D721Med (cell line): ENCODE measurements at places on chromosomes 11 and 22.

- peak; percentile 87 for DNase-seq
Measured at GRCh38 chr22:24423519-24424000, 3.8 kb upstream of the ADORA2A start.

GRCh38 chr11:116688202-116688540 lies 84.6 kb downstream of the BUD13 start:
- no peak for DNase-seq

- DNase-seq: no peak
Measured at GRCh38 chr22:39880722-39881121, 12.8 kb downstream of the ENTHD1 start.

- no peak for DNase-seq
Measured at GRCh38 chr22:19330865-19331418, 39.4 kb upstream of the CLTCL1 start.

- DNase-seq: no peak
Measured at GRCh38 chr11:130608287-130608686, 159.8 kb downstream of the ADAMTS15 start.

DNA sequence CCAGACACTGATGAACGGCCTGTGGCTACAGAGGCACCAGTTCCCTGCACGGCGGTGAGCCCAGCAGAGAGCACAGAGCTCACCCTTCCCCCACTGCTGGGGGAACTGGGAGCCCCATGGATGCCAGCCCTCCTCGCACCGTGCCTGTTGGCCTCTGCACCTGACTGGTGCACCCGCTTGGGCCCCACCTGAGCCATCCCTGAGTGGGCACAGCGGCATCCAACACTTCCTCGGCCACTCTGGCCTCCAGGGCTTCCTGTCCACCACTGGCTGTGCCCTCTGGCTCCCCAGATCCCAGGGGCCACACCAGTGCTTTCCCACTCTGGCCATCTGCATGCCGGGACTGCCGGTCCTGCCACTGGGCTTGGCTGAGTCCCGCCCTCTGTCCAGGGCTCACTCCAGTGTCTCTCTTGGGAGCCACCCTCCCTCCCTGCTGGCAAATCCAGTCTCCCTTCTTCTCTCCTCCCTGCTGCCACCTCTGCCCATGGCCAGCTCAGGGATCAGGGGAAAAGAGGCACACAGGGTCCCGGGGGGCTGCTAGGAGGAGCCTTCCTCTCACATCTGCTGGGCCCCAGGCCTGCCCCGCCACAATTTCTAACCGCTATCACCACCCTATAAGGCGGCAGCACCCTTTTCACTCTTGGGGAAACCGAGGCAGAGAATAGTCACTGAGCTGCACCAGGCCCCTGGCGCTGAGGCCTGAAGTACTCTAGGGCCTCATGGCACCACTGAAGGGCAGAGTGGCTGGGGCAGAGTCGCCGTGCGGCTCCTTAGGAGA lies 33.0 kb downstream of the GNB1L start:
- no peak for DNase-seq

GRCh38 chr11:96104496-96104895 lies 180.6 kb upstream of the MTMR2 start:
- no peak for DNase-seq

- DNase-seq: no peak
Measured at GRCh38 chr22:20242393-20243175, 25.5 kb downstream of the RTN4R start.

GRCh38 chr22:21015466-21016006 lies 571 bp downstream of the P2RX6 start:
- DNase-seq: no peak

DNA sequence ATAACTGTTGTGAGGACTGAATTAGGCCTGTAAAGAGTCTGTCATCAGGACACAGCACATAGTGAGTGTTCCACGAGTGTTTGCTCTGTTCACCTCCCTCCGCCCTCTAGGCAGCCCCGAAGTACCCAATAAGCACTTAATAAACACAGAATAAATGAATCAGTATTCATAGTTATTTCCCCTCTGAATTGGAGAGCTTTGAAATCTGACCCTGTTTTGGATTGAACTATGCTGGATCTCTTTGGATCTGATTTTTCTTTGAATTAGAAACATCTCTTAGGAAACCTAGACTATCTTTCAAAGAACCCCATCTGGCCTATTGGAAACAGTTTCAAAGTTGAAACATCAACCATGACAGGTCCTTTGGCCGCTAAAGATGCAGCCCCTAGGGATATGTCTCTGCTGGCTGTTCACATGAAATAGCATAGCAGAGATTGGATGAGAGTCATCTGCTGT lies 615.5 kb downstream of the NTM start:
- DNase-seq: no peak

- DNase-seq: no peak
Measured at GRCh38 chr11:131880316-131880715, 509.9 kb downstream of the NTM start.

GRCh38 chr11:87926250-87926970 lies 248.8 kb downstream of the RAB38 start:
- DNase-seq: no peak

- DNase-seq: no peak
Measured at GRCh38 chr22:44583854-44584253, 85.8 kb upstream of the RTL6 start.

DNA sequence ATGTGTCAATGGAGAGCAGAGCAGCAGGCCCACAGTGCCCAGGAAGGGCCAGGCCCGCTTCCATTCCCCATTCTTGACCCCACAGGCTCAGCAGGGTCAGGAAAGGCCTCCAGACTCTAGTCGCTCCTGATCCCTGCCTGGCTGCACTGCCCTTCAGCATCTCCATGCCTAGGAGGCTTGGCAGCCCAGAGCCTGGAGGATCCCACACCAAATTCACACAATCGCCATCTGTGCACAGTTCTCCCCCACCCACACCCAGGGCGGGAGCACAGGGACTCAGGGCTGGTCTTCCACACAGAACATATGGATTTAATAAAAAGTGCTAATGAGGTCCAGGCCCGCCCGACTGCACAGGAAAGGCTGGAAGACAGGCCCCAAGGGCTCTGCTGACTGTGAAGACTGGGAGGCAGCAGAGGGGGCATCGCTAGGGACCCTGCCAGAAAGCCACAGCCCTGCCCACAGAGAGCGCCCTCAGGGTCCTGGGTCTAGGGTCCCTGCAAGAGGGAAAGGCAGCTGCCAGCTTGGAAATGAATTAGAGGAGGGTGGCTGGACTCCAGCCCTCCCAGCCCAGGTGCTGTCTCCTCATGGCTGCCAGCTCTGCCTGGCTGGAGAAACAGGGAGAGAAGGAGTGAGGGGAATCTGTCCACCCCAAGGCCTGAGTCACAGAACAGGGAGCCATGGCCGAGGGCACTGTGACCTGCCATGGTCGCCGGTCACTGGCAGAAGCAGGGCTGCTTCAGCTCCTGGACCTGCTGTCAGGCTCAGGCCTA lies 39.7 kb downstream of the DKK3 start:
- no peak for DNase-seq

- no peak for DNase-seq
Measured at GRCh38 chr22:37965940-37966664, 12.6 kb downstream of the POLR2F start.

DNA sequence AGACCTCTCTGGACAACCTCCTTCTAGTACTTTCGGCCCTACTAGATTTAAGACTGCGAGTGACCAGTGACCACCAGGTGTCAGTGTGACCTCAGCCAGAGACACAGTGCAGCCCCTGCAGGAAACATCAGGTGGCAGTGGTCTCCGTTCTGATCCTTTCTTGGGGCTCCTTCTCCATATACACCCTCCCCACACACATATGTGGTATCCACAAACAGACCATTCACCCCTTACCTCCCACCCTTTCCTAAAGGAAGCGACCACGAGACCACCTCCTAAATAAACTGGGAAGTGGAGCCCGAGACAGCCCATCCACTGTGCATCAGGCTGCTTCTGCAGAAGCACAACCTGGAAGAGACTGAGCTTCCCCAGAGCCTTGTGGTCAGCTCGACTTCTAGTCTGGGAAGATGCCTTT lies 38.5 kb upstream of the CYP2D6 start:
- DNase-seq: no peak

- no peak for DNase-seq
Measured at GRCh38 chr11:10623797-10624761, 55.6 kb upstream of the LYVE1 start.

- DNase-seq: no peak
Measured at GRCh38 chr11:45859661-45860140, 12.4 kb downstream of the CRY2 start.

DNA sequence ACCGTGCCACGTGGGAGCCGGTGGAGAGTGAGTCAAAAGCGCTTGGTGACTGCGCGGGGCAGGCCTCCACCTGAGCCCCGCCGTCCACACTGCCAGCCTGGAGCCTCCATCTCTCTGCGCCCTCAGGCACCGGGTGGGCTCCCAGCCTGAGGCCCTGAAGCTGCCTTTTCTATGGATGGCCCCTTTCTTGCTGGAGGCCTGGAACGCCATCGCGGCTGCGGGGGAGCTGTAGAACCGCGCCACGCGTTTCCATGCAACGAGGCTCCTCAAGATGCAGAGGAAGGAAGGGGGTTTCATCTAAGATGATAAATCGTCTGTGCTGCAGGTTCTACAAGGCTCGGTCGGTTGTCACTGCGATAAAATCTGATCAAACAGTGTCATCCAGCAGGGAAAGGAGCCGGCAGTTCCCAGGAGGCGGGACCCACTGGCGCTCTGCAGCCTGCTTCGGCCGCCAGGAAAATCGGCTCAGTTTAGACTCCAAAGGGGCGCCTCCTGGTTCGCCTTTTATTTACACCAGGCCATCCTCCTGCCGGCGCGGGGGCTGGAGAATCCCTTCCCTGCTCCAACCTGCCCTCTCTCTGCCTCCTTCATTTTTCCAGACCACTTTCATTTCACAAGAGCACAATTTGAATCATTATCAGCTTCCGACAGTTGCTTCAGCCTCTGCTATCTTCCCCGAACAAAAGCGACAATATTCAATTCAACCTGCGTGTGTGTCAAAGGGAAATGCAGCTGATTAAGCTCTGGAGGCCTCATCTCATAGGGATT lies 624.4 kb downstream of the BRD1 start:
- DNase-seq: no peak

DNA sequence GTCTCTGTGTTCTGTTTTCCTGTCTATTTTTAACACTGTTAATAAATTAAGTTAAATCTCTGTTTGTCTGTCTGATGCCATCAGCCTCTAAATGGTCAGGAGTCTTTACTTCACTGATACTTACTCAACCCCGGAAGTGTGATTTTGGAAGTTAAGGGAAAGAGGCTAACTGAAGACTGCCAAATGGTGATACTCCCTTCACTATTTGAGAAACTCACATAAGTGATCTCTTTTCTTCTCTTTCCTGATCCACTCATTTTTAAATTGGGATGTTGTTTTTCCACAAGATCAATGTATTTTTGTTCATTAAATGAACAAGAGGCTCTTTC lies 389 bp upstream of the CASP12 start:
- no peak for DNase-seq

- no peak for DNase-seq
Measured at GRCh38 chr11:118899706-118900360, 16.1 kb downstream of the CXCR5 start.

GRCh38 chr11:11512502-11512901 lies 109.3 kb downstream of the GALNT18 start:
- no peak for DNase-seq

DNA sequence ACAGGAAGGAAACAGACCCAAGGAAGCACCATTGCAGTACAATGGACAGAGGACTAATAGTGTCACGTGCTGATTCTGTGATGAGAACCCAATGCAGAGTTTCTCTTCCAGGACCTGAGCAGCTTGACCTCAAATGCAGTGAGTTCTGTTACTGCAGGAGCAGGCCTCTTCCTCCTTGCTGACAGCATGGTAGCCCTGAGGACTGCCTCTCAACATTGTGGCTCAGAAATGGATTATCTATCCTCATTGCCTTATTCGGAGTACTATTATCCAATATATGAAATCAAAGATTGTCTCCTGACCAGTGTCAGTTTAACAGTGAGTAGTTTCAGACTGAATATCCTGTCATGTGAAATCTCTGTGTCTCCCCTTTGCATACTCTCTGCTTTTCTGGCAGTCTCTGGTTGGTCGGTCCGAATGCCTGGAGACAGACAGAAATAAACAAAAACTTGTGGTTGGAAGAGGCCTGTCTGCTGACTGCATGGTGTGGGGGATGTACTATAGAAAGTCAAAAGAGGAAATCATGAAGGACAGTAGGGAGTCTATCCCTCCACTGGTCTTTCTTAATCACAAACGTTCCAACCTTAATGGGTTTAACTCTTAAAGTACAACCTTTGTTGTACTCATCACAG lies 6.9 kb upstream of the MS4A14 start:
- DNase-seq: no peak

GRCh38 chr11:77558380-77558779 lies 31.4 kb upstream of the AQP11 start:
- no peak for DNase-seq

- DNase-seq: no peak
Measured at GRCh38 chr22:37848587-37849088, 581 bp upstream of the EIF3L start.

DNA sequence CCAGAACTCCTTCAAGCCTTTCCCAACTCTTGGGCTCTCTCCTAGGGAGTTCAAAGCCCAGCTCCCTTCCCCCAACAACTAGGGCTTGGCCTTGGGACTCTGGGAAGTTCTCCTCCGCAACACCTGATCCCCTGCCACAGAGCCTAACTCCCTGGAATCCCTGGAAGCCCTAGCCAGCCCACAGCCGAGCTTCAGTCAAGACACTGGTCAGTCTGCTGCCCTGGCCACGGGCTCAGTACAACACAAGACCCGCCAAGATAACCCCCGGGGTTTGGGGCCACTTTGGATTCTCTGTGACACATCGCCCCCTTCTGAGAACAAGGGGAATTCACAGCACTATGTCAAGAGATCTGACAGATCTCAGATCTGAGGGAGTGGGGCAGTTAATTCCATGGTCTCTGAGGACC lies 58.3 kb downstream of the SLC22A12 start:
- no peak for DNase-seq

GRCh38 chr11:86205421-86206336 lies 38.9 kb upstream of the EED start:
- no peak for DNase-seq

GRCh38 chr11:96143041-96143521 lies 199.9 kb downstream of the MAML2 start:
- DNase-seq: no peak

GRCh38 chr22:25729016-25729995 lies 12.7 kb upstream of the MYO18B start:
- DNase-seq: no peak

GRCh38 chr11:134474942-134475341 lies 62.9 kb upstream of the B3GAT1 start:
- DNase-seq: no peak

- no peak for DNase-seq
Measured at GRCh38 chr11:32659672-32660071, 76.0 kb downstream of the EIF3M start.

GRCh38 chr11:27692781-27693180 lies 7.5 kb downstream of the BDNF start:
- no peak for DNase-seq
